ENCODE measurements at places on chromosomes 11 and 22.

DNA sequence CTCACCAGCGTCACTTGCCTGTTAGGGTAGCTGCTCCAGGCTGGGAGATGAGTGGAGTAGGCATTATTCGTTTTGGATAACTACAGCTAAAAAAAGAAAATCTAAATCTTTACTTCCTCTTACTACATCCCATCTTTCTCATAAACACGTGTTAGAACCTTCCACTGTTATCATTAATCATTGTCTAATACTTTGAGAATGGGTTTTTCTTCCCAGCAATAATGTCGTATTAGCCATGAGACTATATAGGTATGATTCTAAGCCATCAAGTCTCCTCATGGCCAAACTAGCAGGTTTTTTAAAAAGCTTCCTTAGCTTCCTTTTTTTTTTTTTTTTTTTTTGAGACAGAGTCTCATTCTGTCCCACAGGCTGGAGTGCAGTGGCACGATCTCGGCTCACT, 3.9 kb upstream of the TEF start:
- no peak for DNase-seq

DNA sequence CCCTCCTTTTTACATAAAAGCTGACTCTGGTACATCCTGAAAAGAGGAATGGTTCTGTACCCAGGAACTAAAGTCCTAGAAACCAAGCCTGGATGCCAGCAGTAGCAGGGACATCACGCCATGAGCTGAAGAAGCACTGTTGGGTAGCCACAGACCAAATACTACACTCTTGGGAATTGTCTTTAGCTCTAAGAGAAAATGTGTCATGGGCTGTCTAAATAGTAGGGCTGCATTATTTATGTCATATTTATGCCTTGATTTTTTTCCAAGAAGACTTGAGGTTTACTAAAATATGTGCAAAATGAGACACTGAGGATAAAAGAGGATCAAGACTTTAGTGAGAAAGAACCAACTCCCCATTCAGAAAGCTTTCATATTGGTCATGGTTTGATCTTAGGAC, 213.6 kb downstream of the RAB38 start:
- no peak for DNase-seq

GRCh38 chr11:102666331-102666957, 39.1 kb downstream of the MMP27 start:
- DNase-seq: peak; percentile 62

GRCh38 chr22:29912605-29913398, 29.8 kb downstream of the MTMR3 start:
- peak; percentile 42 for DNase-seq

- DNase-seq: no peak
Measured at GRCh38 chr22:45204241-45204640, 36.5 kb downstream of the KIAA0930 start.

GRCh38 chr11:95230810-95231126, 234 bp downstream of the SESN3 start:
- DNase-seq: no peak

DNA sequence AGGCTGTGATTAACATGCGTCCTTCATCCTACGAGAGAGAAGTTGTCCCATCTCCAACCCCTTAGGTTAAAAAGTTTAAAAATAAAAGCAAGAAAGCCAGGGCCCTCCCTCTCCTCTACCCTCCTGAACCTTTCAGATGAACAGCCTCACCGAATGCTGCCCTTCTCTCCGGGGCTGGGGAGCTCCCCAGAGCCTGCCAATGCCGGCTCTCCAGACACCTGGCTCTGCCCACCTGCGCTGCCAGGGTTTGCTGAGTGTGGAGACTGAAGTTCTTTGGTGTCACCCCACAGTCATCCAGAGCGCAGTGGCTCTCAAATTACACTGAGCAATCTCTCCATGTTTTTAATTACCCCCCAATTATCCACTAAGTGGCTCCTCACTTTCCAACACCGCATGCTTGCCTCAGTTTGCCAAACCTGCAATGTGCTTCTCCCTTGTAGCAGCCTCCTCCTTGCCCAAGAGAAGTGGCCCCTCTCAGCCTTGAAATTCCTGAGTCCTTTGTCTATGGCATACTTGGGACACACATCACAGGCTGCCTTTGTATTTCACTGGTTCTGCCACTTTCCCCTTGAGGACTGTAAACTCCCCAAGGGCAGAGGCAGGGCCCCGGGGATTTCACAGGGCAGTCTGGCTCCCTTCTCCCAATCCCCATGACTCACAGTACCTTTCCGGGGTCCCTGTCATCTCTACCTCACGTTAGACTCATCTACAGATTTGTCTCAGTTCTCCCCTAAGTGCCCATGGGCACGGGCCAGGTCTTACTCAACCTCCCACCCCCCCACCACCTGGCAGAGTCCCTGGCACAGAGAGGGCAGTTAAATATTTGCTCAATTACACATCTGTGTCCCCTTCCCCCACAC, 2.0 kb downstream of the MYH9 start:
- DNase-seq: no peak

DNA sequence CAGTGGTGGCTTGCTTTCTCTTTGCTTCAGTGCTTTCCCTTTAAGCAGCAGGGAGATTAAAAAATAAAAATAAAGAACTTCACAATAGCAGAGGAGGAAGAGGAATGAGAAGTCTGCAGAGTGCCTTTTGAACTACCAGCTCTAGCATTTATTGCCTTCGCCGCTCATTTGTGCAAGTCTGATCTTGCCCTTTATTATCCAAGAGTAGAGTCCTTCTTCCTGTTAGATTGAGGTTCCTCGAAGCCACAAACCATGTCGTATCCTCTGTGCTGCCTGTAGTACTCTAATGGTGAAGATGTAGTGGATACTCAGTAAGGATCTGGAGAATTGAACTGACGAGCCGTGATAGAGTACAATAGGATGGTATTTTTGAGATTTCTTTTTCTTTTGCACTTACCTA, 101.2 kb upstream of the RAG2 start:
- DNase-seq: no peak

- no peak for DNase-seq
Measured at GRCh38 chr11:114088836-114089235, 29.3 kb downstream of the ZBTB16 start.

GRCh38 chr11:64081745-64082442, 46.2 kb downstream of the FLRT1 start:
- DNase-seq: no peak

DNA sequence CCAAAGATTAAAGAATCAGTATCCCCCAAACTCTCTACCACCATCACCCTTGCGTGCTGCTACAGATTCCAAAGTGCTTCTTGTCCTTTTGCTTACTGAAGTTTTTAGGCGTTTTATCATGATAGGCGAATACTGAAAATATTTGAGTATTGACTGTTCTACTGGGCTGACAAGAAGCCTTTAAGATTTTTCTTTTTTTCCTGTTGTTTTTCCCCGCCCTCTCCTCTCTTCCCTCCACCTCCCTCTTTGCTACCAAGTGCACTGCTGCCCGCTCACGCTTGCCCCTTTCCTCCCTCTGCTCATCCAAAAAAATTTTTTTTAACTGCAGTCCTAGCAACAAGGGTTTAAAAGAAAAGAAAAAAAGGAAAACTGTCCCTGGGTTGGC, 679 bp downstream of the SPCS2 start:
- DNase-seq: peak; percentile 40

DNA sequence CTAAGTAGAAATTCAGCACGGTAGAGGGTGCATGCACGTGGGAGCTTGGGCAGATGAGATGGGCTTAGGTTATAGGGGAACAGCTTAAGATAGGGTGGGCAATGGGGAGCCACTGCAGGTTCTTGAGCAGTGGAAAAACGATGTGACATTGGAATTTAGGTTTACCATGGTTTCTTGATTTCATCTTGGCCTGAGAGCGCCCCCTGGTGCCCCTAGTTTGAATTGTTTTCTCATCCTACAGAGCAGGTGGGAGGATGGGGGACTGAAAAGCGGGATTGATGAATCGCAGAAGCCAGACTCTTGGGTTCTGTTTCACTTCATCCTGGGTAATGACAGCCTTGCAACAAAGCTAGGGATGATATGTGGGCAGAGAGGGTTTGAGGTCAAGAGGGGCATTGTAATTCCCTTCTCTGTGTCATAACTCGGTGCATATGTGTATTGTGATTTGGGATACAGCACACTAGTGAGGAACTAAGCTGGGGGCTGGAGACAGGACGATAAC, 6.7 kb upstream of the MCAM start:
- DNase-seq: peak; percentile 74

DNA sequence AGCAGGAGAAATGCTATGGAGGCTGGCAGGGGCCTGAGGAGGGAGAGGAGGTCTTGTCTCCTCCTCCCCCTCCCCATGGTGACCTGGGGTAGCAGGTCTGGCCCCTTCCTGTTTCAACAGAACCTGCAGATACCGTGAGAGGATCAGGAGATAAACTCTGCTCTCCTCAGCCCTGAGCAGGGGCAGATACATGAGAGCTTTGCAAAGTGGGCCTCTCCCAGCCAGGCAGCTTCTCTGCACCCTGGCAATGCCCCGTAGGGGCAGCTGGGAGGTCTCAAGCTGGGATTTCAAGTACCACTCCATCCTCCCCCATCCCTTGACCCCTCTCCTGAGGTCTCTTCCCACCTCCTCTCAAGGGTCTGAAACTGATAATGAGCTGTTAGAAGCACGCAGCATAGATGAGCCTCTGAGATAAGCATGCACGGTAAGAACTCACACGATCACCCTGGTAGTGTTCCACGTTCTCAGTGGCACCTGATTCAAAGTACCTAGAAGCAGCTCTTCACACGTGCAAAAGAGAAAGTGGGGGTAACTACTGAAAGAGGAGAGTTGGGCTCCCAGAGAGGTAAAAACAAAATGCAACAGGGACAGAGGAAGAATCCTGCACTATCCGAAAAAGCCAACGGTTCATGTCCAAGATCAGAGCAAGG, 4.9 kb upstream of the CCDC86 start:
- no peak for DNase-seq

- peak; percentile 93 for DNase-seq
Measured at GRCh38 chr11:73177778-73178539, 35.8 kb upstream of the FCHSD2 start.

DNA sequence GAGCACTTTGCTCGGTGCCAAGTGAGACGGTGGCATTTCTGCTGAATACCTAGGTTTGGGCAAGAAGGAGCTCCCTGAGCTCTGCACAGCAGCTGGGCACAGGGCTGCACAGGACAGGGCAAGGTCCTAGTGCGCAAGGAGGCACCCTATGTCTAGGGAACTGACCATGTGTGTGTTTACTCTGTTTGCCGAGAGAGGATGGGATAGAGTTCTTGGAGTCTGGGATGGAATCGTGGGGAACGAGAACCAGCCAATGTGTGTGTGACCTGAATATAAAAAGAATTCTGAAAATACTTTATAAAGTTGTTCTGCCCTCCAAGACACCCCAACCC, 179.5 kb upstream of the NECTIN1 start:
- DNase-seq: no peak

GRCh38 chr11:132187814-132188213, 817.4 kb downstream of the NTM start:
- DNase-seq: peak; percentile 8

DNA sequence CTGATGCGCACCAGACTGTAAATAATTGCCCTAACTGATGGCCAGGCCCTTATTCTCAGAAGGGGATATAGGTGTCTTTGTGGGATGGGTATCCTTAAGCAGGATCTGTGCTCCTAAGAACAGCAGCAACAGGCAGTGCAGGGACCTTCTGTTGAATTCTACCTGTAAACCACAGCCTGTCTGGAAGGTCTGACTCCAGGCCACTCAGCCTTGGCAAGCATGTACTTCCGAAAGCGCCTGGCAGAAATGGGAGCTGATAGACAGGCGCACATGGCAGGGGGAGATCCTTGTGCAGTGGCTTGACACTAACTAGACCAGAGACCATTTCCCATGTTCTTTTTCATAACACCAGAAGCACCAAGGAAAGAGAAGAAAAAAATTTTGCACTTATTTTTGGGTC, 59.0 kb downstream of the C22orf31 start:
- DNase-seq: no peak

DNA sequence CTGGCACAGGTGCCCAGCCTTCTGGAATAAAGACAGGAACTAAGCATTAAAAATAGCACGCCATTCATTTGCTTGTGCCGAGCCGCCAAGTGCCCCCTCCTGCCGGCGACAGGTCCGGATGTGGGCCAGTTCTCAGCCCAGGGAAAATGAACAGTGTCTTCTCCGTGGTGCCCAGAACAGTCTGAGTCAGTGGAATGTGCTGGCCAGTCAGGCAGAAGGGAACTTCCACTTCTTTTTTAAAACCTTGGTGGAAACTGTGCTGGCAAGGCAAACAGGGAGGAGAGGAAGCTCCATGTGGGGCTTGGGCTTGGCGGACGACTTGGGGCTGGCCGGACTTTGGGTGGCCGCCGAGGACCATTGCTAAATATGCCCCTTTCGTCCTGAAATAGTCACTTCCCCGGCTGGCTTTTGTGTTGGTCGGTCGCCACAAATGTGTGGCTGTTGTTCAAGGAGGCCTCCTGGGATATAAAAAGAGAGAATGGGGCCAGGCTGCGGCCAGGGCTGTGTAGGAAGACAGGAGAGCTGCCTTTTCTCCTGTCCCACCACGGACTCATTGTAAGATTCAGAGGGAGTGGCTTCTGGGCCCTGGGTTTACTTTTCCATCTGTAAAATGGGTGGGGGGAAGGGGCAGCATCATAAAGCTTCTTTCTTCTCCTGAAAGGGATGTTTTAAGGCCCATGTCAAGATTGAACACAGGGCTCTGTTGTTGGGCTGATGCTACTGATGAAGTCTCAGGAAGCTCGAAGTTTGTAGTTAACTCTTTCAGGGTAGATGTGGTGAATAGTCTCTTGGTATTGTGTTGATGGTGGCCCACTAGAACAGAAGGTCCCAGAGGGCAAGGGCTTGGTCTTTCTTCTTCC, 101.0 kb downstream of the PTPRJ start:
- DNase-seq: peak; percentile 52

DNA sequence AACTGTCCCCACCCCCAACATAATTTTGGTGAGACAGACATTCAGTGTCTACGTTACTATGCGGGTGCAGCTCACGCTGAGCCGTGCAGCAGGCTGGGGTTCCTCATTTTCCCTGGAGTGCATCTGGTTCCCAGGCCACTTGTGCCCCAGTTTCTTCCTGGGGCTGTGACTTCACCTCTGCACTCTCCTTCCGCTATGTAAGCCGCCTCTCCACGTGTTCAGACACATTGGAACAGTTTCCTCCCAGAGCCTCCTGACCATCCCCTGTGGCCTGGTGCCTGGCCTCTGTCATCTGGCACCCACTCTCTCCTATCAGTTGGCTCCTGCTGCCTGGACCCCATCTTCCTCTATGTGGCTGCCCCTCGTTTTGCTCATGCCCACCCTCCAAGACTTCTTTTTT, 46.2 kb upstream of the A4GALT start:
- no peak for DNase-seq

GRCh38 chr11:83835423-83835822, 549.3 kb upstream of the CCDC90B start:
- DNase-seq: peak; percentile 15

Data from AG08396 (cell line).